ENCODE measurements at places on chromosomes 1 and 21.
A peak's percentile ranks its signal among the peaks of the same experiment; 100 is the strongest.

- DNase-seq, result no peak
Observed at GRCh38 chr21:24658926-24659325, 948.4 kb downstream of the MRPL39 start.

DNA sequence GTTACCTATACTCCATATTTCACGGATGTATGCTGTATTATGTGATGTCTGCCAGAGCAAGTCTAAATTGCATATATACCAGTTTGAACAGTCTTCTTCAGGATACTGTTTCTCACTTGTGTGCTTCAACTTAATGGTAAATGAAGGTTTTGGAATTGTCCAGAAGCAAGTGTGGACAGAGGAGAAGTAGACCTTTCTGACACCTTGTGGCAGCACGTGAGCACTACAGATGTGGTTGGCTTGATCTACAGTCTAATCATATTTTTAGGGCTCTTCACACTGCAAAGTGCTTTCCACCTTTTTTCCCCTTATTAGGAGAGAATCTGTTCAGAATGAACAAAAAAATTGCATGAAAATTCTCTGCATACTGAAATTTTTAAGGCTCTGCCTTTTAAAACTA lies 10.9 kb downstream of the MORC3 start:
- DNase-seq, result peak; percentile 68

DNA sequence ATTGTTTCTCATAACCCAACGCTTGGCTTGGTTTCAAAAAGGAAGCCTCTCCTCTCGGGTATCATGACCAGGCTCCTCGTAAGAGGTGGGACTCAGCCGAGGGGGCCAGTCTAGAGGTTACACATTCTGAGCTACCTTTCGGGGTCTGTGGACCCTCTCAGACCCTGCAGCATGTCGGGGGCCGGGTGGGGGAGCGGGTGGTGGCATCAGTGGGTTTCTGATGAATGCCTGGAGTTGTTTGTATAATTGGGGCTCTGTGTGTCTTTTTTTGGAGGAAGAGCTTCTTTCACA lies 229.3 kb downstream of the CAMTA1 start:
- no peak for DNase-seq

DNA sequence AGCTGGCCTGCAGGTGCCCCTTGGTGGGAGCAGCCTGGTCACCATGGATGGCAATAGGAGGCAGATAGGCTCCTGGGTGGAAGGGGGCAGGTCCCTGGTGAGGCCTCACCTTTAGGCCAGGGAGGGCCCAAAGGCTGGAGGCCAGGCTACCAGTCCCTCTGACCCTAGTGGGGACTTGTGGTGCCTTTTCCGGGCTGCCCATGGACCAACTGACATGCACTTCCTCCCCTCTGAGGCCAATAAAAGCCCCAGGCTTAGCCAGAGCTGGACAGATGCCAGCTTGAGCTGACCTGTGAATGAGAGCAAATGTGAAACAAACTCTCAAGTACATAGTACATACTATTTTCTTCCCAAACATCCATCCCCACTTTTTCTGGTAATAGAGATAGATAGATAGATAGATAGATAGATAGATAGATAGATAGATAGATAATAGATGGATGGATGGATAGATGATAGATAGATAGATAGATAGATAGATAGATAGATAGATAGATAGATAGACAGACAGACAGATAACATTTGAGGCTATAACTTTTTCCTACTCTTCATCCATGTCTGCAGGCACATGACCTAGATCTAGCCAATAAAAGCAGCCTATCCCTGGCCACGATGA lies 9.2 kb upstream of the CTTNBP2NL start:
- no peak for DNase-seq

- no peak for DNase-seq
Observed at GRCh38 chr21:41196993-41197392, 29.0 kb downstream of the BACE2 start.

DNA sequence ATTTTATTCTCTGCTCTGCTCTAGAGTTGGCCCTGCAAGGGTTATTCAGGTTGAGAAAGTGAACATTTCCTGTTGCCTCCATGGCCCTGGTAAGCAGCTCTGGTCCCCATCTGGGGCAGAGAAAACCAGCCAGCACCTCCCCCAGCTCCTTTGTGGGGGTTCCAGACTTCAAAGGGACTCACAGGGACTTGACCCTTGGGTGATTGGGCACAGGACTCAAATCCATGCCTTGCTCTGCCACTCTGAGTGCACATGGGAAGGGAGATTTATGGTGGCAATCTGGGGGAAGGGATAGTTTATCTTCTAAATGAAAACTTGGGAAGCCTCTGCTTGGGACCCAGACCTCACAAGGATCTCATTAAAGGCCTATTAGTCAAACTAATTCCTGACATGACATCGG lies 212.8 kb downstream of the FOXD2 start:
- DNase-seq, result no peak

DNA sequence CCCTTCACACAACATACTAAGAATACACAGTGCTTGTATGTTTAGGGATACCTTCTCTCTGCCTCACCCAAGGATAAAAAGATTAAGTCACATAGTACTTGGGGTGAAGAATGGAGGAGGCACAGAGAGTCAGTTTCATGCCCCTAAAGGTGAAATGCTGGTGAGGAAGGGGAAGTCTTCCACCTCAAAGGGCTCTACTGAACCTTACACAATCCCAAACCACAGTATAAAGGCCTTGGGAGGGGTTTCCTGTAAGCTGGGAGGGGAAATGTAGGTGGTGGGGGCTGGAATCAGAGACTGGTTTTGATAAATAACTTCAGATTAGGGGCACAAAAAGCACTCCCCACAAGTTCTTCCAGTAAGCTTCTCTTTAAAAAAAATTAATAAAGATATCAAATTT lies 3.5 kb downstream of the MINDY1 start:
- no peak for DNase-seq

DNA sequence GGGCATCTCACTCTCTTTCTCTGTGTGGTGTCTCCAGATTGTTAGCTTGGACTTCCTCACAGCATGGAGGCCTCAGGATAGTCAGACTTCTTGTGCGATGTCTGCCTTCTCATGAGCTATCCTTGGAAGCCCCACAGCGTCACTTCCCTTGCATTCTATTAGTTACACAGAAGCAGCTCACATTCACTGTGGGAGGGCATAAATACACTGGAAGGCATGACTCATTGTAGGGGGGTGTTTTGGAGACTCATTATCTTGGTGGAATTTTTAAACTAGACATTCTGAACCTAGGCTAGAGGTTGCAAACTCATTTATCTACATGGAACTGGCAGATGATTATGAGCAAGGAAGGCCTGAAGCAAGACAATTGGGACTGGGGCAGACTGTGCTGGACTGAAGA lies 21.4 kb upstream of the FASLG start:
- DNase-seq, result peak; percentile 42

GRCh38 chr1:156860113-156860627 lies 495 bp upstream of the NTRK1 start:
- peak; percentile 76 for DNase-seq

- peak; percentile 53 for DNase-seq
Observed at GRCh38 chr1:62230718-62231117, 36.1 kb downstream of the L1TD1 start.

DNA sequence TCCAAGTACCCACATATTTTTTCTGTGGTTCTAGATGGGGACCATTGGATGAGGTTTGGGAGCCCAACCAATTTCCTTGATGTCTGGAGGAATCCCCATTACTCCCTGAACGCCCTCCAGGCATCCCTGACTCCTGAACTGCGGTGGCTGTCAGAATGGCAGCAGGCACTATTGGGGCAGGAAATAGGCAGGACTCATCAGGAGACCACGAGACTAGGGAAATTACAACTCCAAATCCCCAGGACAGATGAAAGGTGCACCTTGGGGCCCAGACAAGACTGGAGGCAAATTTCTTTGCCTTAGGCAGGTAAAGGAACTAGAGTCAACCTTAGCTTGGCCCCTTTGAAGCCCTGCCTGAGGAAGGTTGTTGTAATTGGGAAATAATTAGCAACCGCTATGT lies 1.1 kb downstream of the CGN start:
- DNase-seq, result no peak

GRCh38 chr1:236545621-236546169 lies 21.9 kb downstream of the LGALS8 start:
- no peak for DNase-seq

GRCh38 chr1:58738876-58739275 lies 39.0 kb upstream of the MYSM1 start:
- DNase-seq, result no peak

- DNase-seq, result no peak
Observed at GRCh38 chr1:81729818-81730217, 70.9 kb upstream of the ADGRL2 start.

GRCh38 chr1:241702442-241703373 lies 50.6 kb downstream of the WDR64 start:
- peak; percentile 30 for DNase-seq

DNA sequence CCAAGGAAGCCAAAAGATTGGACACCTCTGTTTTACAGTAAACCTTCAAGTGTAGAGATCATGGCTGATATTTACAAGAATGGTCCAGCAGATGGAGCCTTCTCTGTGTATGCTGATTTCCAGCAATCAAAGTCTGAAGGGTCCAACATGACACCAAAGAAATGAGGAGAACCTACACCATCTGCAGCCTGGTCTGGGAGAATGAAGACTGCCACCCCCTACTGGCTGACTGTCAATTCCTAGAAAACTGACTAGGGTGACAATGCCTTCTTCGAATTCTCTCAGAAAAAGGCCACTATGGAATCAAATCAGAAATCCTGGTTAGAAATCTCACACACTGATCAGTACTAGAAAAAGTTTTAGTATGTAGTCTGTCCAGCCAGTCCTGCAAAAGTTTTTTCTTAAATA lies 83.3 kb downstream of the CDC42BPA start:
- peak; percentile 86 for DNase-seq

DNA sequence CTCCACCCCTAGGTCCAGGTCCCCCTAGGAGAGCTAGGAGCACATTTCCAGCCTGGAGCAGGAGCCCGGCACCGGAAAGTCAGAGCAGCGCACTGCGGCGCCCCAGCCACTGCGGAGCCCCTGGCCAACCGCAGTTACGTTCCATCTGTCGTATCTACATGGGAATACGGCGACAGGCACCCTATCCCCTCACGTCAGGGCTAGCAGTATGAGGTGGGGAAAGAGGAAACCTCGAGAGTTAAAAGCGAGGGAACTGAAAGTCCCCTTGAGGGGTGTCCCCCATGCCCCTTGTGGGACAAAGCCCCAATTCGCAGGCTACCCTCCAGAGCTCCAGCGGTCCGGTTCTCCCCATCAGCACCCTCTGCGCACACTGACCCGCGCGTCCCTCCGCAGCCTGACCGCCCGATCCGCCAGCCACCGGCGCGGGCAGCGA lies 995 bp downstream of the COLGALT2 start:
- peak; percentile 41 for DNase-seq

- peak; percentile 22 for DNase-seq
Observed at GRCh38 chr1:10866321-10867093, 70.1 kb upstream of the CASZ1 start.

GRCh38 chr21:41396558-41397075 lies 29.4 kb upstream of the MX1 start:
- no peak for DNase-seq

- no peak for DNase-seq
Observed at GRCh38 chr1:111739925-111740765, 950 bp upstream of the INKA2 start.

GRCh38 chr1:235266325-235266724 lies 61.7 kb downstream of the ARID4B start:
- no peak for DNase-seq
